ENCODE measurements at places on chromosomes 3 and 15.

- DNase-seq, result no peak
- H3K27ac ChIP-seq, result no peak overlapping the region
- H3K27me3 ChIP-seq, result no peaks in the 10 kb centered on the region
- H3K36me3 ChIP-seq, result no peaks in the 10 kb centered on the region
- H3K4me3 ChIP-seq, result no peak overlapping the region
- no peaks in the 10 kb centered on the region for H3K4me1 ChIP-seq
Observed at GRCh38 chr3:98869391-98869790, 32.1 kb downstream of the DCBLD2 start.

DNA sequence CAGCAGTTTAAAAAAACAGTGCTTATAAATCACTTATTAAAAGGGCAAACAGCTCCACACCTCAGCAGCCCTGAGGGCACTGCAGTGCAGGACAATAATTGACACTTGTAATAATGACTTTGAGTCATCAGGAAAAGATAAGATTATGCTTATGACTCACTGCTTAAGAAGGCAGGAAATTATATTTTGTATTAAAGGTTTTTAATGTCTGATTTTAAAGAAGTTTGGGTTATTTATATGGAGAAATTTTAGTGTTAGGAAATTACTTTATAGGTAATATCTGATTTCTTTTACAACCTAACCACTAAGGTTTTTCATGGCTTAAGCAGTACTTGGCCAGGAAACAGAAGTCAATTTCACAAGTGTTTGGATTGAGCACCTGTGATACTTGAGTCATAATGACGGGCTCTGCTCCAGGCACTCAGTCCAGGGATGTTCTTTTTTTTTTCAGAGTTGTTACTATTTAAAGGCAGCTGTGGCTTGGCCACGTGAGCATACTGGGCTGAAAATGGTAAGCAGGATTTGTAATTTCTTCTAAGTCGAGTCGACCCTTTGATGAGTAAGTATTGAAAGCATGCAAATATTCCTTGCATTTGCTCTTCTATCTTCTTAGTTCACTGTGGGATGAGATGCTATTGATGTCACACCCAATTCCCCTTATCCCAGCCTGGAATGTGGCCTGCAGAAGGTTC, 21.6 kb upstream of the SLC6A20 start:
- no peaks in the 10 kb centered on the region for H3K4me1 ChIP-seq
- H3K27ac ChIP-seq, result no peak overlapping the region
- peak; percentile 94 for DNase-seq

- no peak overlapping the region for H3K4me3 ChIP-seq
- DNase-seq, result no peak
- H3K4me1 ChIP-seq, result peaks cover 5% of the 10 kb centered on the region
- no peak overlapping the region for H3K27ac ChIP-seq
- no peaks in the 10 kb centered on the region for H3K36me3 ChIP-seq
Observed at GRCh38 chr3:190320594-190321362, 1.5 kb downstream of the CLDN1 start.

- no peaks in the 10 kb centered on the region for H3K27me3 ChIP-seq
- DNase-seq, result no peak
- no peak overlapping the region for H3K4me3 ChIP-seq
Observed at GRCh38 chr3:179882292-179882691, 154.4 kb downstream of the PEX5L start.

DNA sequence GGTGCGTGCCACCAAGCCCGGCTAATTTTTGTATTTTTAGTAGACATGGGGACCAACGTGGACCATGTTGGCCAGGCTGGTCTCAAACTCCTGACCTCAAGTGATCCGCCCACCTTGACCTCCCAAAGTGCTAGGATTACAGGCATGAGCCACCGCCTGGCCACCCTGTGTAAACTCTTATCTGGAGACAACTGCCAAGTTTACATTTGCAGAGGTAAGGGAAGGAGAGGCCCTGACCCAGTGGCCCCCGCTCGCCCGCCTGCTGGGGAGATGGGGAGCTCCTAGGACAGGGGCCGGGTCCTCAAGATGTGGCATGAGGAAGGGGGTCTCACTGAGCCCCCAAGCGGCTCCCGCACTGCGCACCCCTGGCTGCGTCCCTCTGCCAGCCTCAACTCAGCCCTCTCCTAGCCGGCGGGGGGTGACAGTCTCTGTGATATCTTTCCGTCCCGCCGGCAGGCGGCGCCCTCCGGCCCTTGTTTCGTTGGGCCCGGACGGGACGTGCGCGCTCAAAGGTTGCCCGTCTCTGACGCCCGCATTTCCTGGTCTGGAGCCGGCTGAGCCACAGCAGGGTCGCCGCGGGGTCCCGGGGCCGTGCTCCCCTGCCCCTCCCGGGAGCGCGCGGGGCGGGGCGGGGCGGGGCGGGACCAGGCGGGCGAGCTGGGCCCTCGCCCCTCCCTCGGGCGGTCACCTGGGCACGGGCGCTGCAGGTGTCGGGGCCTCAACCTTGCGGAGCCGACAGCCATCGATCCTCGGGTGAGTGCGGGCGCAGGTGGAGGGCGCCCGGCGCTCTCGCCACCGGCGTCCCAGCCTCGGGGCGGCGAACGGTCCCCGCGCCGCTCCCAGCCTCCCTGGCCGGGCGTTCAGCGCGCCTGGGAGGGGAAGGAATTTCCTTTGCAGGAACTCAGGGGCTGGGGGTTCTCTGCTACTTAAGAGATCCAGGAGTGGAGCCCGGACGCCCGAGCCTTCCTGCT, at the start of gene GPR160:
TSS of gene GPR160 (plus strand) at position 533 of the 971 bp plus-strand sequence. CDS start 45,978 bp downstream, outside the sequence.
- H3K27me3 ChIP-seq, result no peaks in the 10 kb centered on the region
- no peaks in the 10 kb centered on the region for H3K36me3 ChIP-seq
- H3K4me3 ChIP-seq, result peak within 1 kb of the TSS; percentile 71
- peak; percentile 96 for DNase-seq
- no peak within 1 kb of the TSS for H3K27ac ChIP-seq
- H3K4me1 ChIP-seq, result peaks cover 6% of the 10 kb centered on the region

DNA sequence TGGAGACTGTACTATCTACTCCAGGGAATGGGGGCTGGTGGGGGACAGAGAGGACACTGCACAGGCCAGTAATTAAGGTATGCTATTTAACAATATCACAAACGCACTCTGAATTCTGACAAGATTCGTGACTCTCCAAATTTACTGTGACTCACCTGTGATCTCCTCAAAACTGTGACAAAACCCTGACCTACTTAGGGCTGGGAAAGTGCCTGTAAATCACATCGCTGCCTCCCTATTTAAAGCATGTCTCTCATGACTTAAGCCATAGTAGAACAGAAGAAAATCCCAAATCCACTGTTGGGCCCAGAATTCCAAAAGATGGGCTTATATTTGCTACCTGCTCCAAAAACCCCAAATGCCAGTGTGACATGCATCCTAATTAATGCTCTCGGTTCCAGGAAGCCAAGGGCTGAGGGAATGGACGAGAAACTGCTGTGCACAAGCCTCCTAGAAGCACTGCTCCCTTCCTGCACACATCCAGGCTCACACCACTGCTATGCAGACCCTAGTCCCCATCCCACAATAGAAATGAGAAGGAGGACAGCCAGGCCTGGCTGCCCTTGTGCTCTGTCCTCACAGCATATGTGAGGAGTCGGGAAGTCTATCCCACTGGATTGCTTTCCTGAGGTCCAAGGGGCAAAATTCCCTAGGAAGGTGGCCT, 187.7 kb upstream of the CHRNA7 start:
- H3K36me3 ChIP-seq, result no peaks in the 10 kb centered on the region
- no peaks in the 10 kb centered on the region for H3K27me3 ChIP-seq
- DNase-seq, result no peak
